ENCODE measurements at places on chromosomes 7 and 10.

DNA sequence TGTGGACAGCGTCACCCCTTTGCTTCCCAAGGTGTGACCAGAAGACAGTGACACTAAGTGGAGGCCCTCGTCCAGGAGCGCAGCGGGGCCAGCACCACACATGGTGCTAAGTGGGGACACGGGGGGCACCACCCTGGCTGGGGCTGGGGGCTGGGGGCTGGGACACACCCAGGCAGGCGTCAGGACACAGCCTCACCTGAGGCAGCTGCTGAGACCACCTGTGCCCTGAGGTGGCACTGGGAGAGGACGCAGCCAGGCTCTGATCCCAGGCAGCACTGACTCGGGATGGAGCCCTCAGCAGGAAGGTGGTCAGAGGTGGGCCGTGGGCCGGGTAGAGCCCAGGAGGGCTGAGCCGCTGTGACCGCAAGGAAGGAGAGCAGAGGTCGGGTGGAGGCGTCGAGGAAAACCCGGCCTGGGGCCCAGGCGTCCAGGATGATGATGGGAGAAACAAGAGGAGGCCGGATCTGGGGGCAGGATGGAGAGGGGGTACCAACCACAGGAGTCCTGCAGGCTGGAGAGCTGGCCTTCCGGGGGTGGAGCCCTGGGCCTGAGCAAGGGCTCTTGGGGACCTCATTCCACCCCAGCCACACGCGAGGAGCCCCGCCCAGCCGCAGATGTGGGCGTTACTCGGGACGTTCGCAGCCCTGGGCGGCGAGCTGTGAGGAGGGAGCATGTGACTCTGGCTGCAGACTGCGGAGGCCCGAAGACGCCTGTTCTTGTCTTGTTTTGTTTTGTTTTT lies 22.5 kb downstream of the LRRC27 start:
- DNase-seq: no peak

DNA sequence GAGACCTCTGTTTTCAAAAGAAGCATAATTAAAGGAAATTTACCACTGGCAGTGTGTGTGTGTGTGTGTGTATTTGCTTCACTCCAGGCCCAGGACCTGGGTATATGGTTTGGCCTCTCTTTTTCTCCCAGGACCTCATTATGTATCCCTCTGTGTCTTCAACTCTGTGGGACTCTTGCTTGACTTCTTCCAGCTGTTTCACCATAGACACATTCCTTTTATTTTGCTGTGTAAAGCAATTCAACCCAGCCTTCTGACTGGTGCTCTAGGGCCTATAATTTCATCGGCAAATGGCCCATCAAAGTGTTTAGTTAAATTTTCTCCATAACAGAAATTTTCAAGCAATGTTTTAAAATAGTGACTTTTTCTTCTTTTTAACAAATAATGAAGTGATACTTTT lies 954.3 kb downstream of the CNTNAP2 start:
- no peak for DNase-seq

- DNase-seq: no peak
Measured at GRCh38 chr7:142774826-142775225, 4.1 kb downstream of the PRSS2 start.

GRCh38 chr10:94238006-94238617 lies 124.6 kb downstream of the NOC3L start:
- DNase-seq: no peak

DNA sequence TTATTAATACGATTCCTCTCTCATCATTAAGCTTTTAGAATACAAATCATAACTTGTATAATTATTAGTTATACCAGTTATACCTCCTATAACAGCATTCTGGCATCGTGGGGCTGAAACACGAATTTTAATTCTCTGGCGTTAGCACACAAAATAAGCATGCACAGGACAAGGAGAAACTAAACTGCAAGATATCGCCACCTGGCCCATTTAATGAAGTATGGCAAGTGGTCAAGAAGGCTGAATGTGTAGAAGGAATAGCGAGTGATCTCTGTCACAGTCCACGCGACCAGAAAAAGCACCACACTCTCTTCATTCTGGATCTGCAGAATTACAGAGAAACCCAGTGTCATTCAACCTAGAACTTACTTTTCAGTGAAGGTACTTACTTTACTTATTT lies 18.1 kb downstream of the HACD1 start:
- no peak for DNase-seq

GRCh38 chr10:3538656-3539531 lies 246.1 kb downstream of the KLF6 start:
- peak; percentile 89 for DNase-seq

DNA sequence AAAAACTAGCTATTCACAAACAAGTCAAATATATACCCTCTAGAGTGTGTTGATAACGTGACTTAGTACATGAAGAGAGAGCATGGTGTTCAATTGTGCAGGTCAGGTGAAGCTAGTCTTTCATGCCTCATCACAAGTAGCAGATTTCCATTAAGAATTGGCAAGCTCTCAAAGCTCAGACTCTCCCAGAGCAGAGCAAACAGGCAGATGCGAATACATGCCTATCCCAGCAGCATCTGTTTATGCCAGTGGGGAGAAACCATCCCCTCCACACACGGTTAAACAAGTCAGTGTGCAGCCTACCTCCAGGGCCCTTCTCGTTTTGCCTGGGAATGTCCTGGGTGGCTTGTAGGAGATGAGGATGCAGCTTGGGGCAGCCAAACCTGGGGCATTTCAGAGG lies 532.5 kb upstream of the C7orf33 start:
- no peak for DNase-seq

DNA sequence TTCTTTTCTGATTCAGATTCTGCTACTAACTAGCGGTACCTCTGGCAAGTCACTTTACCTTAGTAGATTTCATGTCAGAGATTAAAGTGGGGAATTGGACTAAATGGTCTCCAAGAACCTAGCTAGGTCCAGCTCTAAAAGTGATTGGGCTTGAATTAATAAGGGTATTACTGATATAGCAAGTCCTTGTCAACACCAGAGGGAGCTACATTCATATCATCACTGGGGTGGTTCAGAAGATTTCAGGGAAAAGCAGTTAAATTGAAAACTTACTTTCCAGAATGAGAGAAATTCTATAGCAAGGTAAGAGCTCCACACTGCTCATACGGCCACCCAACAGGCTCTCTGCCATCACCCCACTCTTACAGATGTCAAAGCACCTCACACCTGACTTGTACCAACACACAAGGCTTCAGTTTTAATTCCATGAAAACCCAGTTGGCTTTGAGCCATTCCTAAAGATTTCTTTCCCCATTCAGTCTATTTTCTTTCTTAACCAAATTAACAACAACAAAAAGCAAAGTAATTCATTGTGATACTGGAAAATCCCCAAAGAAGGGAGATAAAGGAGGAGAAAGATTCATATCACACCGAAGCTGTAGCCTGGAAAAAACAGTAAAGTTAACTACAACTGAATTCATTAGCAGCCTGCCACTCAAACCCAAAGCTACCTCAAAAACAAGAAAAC lies 38.0 kb upstream of the SPOCK2 start:
- no peak for DNase-seq

DNA sequence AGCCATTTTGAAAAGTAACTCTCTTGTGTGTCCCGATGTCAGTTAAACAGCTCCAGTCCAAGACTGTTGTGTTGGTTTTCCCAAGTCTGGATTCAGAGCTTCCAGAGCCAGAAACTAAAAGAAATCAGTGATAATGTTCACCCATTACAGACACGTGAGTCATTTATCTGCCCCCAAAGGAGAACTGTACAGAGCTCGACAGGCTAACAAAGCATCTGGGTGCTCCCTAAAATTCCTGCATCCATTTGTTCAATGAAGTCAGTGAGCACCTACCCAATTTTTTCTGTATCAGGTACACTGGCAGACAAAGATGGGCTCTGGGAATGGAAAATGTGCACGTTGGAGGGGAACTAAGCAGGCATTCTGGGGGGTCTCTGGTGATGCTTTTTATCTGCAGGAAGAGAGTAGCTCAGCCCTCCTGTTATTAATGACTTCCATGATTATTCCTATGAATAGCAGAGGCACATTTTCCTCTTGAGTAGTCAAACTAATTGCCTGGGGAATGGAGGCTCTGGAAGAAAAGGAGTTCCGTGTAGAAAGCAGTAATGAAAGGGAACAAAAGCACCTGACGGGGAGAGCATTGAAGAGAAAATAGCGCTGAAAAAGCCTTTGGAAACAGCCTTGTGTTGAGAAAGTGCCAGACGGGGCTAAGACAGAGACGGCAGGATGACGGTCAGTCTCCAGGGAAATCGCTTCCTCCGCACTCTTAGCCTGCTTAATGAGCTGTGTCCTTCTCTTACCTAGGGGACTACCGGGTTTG lies 75.3 kb downstream of the GAD2 start:
- DNase-seq: no peak

DNA sequence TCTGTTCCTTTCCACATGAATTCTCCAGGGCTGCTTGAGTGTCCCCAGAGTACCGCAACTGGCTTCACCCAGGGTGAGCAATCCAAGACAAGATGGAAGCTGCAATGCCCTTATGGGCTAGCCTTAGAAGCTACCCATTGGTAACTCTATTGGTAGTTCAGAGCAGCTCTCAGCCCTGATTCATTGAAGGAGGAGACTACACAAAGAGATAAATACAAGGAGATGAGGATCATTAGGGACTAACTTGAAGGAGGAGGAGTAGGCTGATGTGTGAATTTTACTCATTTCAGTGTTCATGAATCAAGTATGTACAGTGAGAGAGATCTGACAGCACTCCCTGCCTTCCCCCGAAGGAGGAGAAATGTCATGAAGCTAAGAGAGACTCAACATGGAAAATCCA lies 124.0 kb downstream of the REEP3 start:
- no peak for DNase-seq

DNA sequence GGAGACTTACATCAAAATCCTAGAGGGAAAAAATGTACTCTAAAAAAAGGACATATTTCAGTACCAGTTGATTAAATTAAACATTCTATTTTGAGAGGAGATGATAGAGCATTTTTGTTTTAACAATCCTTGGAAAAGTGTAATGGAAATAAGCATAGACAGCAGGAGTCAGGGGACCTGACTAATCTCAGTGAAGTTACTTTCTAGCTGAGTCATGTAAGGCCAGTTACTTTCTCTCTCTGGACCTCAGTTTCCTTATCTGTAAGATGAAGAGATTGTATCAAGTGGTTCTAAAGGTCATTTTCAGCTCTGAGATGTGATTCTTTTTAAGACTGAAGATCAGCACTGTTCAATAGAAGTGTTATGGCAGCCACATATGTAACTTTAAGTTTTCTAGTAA lies 44.1 kb downstream of the VTI1A start:
- DNase-seq: no peak

GRCh38 chr7:151514461-151515275 lies 5.0 kb downstream of the RHEB start:
- no peak for DNase-seq

DNA sequence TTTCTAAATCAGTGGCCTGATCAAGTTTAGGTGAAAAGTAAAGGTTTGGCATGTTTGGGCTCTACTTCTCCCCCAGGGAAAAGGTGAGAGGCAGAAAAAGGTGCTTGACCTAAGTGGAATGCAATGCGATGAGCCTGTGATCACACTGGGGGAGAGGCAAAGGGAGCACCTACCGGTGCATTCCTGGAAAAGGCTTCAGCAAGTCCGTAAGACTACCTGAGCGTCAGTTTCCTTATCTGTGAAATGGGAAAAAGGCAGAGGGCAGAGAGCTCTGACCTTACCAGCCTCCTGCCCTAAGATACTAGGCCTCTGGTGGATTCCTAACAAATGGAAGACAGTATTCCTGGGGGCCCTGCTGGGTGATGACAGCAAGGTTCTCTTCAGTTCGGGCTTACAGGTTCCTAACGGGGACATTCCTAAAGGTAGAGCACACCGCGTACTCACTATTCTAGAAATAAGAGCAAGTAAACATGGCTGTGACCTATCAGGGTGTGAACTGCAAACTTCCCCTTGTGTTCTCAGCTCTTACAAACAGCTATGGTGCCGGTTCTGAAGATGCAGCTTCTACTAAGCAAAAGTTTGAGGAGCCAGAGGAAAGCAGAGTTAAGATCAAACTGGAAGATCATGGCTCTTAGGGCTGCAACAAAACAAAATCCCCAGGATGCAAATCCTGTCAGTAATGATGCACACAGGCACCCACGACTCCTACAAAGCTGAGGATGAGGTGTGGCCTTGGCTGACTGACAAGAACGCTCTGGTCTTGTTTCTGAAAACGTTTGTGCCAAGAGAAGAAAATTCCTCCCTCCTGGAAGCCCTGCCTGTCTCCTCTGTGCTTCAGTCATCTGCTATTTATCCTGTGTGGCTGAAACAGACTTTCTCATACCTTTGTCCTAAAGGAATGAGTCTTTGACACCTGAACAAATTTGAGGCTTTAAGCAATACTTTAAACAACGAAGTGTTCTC lies 13.3 kb upstream of the ACSL5 start:
- no peak for DNase-seq

DNA sequence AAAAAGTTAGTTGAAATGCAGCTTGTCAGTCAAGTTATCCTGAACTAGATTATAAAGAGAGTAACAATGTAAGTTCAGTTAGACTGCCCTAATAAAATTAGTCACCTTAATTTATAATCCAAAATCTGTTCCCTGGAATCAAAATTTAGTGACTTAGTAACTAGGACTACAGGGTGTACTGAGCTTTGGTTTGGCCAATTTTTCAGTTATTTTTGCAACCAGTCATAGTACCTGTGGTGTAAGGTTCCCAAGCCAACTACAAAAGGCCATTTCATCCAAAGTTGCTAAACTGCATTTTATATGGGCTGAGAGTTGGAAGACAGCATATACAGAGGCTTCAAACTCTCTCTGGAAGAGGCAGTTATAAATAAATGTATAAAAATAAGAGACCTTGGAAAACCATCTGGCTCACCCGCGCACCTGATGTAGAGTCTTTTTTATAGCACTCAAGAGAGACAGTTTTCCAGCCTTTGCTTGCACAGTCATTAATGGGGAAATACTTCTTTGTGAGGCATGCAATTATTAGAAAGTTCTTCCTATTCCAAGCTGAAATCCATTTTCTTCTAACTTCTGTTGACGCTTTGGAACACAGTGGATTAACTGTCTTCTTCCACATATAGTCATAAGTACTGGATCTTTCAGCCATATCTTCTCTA lies 59.2 kb downstream of the PUS7 start:
- DNase-seq: no peak

GRCh38 chr10:95214369-95214768 lies 20.3 kb downstream of the ACSM6 start:
- DNase-seq: no peak

- no peak for DNase-seq
Measured at GRCh38 chr10:11832042-11832441, 8.9 kb downstream of the PROSER2 start.

DNA sequence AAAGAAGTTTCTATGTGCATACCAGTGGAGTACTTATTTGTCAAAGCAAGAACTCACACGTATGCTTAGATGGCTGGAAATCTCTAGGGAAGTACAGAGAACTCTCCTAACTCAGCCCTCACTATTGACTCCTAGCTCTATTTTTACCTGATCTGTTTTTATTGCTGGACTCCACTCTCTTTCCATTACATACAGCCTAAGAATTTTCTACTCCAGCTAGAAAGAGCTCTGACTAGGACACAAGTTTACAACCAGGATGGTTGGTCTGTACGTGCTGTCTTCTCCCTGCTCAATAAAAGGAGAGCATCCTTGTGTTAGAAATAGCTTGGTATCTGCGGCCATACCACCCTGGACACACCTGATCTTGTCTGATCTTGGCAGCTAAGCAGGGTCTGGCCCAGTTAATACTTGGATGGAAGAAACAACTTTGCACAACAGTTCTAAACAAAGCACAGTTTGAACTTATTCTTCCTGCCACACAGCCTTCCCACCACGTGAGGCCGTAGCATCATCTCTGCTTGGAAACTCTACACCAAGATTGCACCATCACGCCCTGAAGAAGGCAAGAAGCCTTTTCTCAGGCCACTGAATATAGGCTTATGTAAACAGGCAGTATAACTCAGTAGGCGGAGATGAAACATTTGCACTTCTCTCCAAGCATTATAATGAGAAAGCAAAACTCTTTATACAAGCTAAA lies 50.7 kb downstream of the KCNMA1 start:
- peak; percentile 72 for DNase-seq

GRCh38 chr7:105721571-105722104 lies 140.3 kb upstream of the EFCAB10 start:
- DNase-seq: no peak

Data from fibroblast of skin of left biceps (primary cell).